GM12878 (cell line): ENCODE measurements at places on chromosomes 2 and 18. TPM values are rescaled to one million over a fixed set of nuclear protein-coding genes. Genes with fewer than 3 reads are reported as not detected.

GRCh38 chr2:235763816-235764215, 270.0 kb downstream of the AGAP1 start:
- no peak overlapping the region for H3K27ac ChIP-seq
- no peaks in the 10 kb centered on the region for H3K36me3 ChIP-seq
- H3K27me3 ChIP-seq = no peaks in the 10 kb centered on the region
- DNase-seq = no peak

Gene UPP2
- not detected in 2 replicates for total RNA-seq

GRCh38 chr2:142174176-142174575, 43.4 kb upstream of the LRP1B start:
- H3K27ac ChIP-seq = no peak overlapping the region
- no peaks in the 10 kb centered on the region for H3K27me3 ChIP-seq
- no peak overlapping the region for H3K4me3 ChIP-seq
- no peak for DNase-seq
- H3K36me3 ChIP-seq = no peaks in the 10 kb centered on the region
- no peaks in the 10 kb centered on the region for H3K4me1 ChIP-seq

Gene GPAT2
- total RNA-seq = not detected in 2 replicates

GRCh38 chr2:240576436-240577205, 8.3 kb downstream of the RNPEPL1 start:
- peaks cover 25% of the 10 kb centered on the region for H3K4me1 ChIP-seq
- peaks cover 7% of the 10 kb centered on the region for H3K36me3 ChIP-seq

DNA sequence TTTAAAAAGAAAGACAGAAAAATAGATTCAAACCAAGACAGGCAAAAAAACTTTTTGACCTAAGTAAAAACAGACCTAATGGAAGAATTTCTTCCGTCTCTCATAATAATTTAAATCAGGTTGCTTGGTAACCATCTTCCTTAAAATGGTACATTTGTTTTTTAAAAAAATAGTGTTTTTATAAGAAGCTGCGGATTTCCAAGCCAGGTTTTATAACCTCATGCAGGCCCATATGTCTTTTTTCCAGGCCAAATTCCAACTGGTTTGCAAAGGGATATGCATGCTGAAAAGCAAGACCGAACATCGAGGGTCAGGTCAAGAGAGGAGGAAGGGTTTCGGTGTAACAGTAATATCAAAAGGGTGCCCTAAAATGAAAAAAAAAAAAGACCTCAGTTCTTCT, 172.9 kb downstream of the MAIP1 start:
- no peaks in the 10 kb centered on the region for H3K27me3 ChIP-seq
- no peak for DNase-seq
- no peak overlapping the region for H3K27ac ChIP-seq
- no peaks in the 10 kb centered on the region for H3K4me1 ChIP-seq
- H3K36me3 ChIP-seq = no peaks in the 10 kb centered on the region; the same call in 1 of the 2 replicates
- no peak overlapping the region for H3K4me3 ChIP-seq

DNA sequence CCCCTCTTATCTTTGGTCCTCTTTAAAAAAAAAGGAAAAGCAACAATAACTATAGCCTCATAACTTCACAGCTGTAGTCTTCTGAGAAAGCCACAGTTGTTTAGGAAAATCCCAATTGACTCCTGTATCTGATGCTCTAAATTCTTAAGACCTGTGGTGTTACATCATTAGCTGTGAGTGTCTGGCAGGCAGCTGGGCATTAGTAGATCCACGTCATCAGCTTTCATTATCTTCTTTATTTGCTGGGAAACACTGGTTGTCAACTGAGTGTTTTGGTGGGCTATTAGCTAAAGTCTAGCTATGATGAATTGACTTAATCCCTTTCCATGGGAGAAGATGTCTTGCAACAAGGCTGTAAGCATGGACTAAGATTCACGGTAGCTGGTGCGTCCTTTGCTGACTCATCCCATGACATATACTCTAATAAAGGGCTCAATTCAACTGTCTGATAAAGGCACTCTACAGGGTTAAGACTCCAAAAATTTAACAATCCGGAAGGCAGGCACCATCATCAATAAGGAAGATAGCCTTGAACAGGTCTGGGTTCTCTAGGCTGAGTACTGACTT, 517.2 kb downstream of the PLCL1 start:
- DNase-seq = no peak
- no peak overlapping the region for H3K27ac ChIP-seq
- no peaks in the 10 kb centered on the region for H3K36me3 ChIP-seq
- H3K4me3 ChIP-seq = no peak overlapping the region
- no peaks in the 10 kb centered on the region for H3K4me1 ChIP-seq

- H3K4me1 ChIP-seq = no peaks in the 10 kb centered on the region
- H3K4me3 ChIP-seq = no peak overlapping the region
- no peaks in the 10 kb centered on the region for H3K36me3 ChIP-seq
- H3K27ac ChIP-seq = no peak overlapping the region
- no peak for DNase-seq
- no peaks in the 10 kb centered on the region for H3K27me3 ChIP-seq
Observed at GRCh38 chr2:177816766-177817165, 255.8 kb downstream of the PDE11A start.

DNA sequence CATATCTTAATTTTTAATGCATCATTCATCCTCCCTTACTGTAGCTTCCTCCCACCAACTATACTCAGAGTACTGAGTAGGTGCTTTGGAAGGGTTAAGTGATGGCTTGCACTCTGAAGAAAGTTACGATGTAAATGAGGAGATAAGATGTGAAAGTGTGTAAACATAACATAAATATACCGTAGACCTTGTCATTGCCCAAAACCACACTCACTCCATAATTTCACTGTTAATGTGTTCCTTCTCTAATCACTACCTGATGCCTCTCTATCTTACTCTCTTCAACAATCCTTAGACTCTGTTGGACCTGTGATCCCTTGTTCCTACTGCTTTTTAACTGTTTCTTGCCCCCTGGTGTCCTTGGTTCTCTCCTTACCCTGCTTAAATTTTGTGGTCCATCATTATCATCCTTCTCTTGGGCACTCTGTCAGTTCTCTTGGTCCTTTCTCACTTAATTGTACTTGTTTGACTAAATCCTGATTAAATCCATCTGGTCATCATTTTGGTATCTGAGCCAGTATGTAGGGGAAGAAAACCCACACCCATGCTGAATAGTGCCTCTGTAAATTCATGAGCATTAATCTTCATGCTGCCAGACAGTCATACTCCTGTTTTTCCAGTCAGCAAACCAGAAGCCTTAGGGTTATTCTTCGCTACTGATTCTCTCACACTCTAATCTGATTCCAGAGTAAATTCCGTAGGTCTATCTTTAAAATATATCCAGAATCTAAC, 45.0 kb downstream of the PMS1 start:
- H3K27ac ChIP-seq = no peak overlapping the region
- no peaks in the 10 kb centered on the region for H3K27me3 ChIP-seq
- no peak for DNase-seq
- peaks cover 2% of the 10 kb centered on the region; the same call in 1 of the 2 replicates for H3K36me3 ChIP-seq
- H3K4me3 ChIP-seq = no peak overlapping the region

DNA sequence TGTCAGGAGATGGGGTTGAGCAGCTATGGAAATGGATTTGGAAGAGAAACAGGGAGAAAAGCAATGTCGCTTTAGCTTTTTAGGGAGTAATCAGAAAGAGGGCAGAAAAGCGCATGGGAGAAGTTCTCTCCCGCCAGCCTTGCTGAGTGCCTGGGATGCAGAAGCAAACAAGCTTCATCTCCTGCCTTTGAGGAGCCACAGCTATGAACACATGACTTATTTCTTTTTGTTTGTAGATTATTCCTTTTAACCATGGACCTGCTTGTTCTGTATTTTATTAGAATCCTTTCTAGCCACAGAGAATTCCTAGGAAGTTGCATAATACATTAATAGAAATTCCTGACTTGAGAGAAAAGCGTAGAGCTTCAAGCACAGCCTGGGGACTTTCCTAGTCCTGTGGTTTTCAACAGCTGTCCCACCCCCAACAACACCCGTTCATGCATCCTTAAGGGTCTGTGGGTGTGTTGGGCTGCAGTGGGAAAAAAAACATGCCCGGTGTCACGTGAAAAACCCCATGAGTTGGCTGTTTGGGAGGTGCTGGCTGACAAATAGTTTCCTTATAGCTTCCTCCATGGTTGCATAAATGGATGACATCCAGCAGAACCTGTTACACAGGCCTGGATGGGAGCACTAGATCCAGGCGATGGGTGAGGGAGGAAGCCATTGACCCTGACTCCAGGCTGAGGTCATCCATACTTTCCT, 14.9 kb downstream of the SLC9A4 start:
- no peaks in the 10 kb centered on the region; the same call in 1 of the 2 replicates for H3K27me3 ChIP-seq
- H3K4me1 ChIP-seq = no peaks in the 10 kb centered on the region
- no peaks in the 10 kb centered on the region for H3K36me3 ChIP-seq

DNA sequence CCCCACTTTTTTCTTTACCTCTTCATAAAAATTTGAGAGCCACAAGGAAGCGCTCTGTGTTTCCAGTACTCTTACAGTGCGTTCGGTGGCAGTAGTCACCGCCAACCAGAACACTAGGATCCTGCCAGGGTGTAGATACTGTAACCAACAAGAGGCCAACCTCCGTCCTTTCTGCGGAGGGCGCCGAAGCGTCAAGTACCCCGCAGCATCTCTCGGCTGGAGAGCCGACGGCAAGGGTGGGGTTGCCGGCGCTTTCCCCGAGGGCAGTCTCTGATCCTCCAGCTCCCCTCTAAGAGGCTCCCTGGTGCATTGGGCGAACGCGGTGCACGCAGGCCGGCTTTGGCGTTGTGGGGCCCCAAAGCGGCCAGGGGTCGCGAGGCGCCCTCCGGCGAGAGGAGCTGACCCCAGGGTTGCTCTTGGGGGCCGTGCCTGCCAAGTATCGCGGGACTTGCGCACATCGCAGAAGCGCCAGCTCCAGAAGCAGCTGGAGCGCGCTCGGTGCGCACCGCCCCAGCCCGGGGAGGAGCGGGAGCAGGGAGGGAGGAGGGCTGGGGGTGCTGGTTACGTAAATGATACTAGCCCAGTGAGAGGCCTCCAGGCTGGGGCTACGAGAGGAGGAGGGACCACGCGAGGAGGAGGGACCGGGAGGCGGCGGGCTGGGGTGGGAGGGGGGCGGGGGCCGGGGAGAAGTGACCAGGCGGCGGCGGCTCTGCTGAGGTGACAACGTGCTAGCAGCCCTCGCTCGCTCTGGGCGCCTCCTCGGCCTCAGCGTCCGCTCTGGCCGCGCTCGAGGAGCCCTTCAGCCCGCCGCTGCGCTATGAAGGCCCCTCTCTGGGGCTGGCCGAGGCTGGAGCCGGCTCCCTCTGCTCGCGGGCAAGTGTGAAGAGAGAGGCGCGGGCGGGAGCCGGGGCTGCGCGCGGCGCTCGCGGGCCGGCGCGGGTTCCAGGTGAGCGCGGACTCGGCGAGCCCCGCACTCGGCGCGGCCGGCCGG, at the start of gene GALNT13:
GALNT13 (plus strand) TSS at position 692 of the 991 bp plus-strand sequence.
- H3K27me3 ChIP-seq = no peaks in the 10 kb centered on the region
- no peak within 1 kb of the TSS for H3K27ac ChIP-seq
- no peaks in the 10 kb centered on the region for H3K4me1 ChIP-seq
- DNase-seq = no peak
- no peak within 1 kb of the TSS for H3K4me3 ChIP-seq

Gene SPEG
- total RNA-seq = 0.28 TPM in 1 of 2 replicates, not detected in the other

GRCh38 chr18:48441405-48441881, 32.3 kb upstream of the ZBTB7C start:
- H3K4me3 ChIP-seq = no peak overlapping the region
- H3K36me3 ChIP-seq = no peaks in the 10 kb centered on the region
- peaks cover 4% of the 10 kb centered on the region for H3K27me3 ChIP-seq
- no peak overlapping the region for H3K27ac ChIP-seq

Gene GNLY
- total RNA-seq = not detected in 2 replicates

DNA sequence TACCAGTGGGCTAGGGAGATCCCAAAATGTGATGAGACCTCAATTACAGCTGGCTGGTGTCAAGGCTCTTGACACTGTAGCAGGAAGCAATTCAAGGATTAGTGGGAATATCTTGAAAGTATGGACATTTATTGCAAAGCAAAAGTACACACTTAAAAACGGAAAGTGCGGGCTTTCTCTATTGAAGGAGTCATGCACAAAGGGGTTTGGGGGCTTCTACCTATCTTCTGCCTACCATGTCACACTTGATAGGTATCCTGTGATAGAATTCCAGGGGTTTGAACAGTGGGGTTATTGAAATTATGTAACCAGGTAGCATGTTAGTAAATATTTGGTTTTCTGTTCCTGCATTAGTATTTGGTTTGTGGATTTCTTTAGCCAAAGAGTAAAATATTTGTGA, 1652.1 kb upstream of the DDX18 start:
- no peak overlapping the region for H3K4me3 ChIP-seq
- H3K27ac ChIP-seq = no peak overlapping the region
- DNase-seq = no peak
- H3K4me1 ChIP-seq = no peaks in the 10 kb centered on the region

GRCh38 chr18:28791101-28791500, 614.2 kb upstream of the CDH2 start:
- H3K36me3 ChIP-seq = no peaks in the 10 kb centered on the region
- H3K4me1 ChIP-seq = no peaks in the 10 kb centered on the region
- H3K27ac ChIP-seq = no peak overlapping the region
- H3K4me3 ChIP-seq = no peak overlapping the region
- DNase-seq = no peak

GRCh38 chr18:24128700-24129099, 10.2 kb upstream of the CABYR start:
- no peak overlapping the region for H3K4me3 ChIP-seq
- H3K36me3 ChIP-seq = no peaks in the 10 kb centered on the region; the same call in 1 of the 2 replicates
- H3K27ac ChIP-seq = no peak overlapping the region
- H3K4me1 ChIP-seq = no peaks in the 10 kb centered on the region
- no peak for DNase-seq

DNA sequence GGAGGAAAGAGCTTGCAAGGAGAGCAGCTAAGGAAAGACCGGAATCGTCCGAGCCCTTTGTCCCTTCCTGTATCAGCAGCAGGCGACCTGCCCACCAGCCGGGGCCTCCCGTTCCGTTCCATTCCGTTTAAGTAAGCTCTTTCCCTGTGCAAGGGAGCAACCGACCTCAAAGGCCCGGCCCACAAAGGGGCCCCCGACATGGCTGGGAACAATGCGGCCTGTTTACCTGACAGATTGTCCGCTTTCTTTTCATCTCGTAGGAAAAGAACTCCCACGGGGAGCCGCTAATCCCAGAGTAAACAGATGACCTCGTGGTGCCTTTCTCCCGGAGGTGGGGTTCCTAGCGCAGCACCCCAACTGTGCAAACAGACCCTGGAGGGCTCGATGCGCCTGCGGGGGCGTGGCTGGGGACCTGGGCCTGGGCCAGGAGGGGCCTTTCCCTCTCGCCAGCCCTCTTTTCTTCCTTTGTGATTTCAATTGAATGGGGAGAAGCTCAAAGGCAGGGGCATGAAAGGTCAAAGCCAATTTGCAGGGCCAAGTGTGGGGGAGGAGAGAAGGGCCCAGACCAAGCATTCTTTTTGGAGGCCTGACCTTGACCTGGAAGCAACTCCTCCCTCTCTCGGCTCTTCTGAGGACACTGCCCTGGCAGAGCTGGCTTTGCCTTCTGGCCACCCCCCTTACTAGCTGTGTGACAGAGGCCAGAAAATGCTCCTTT, 120.2 kb downstream of the INHBB start:
- no peaks in the 10 kb centered on the region for H3K36me3 ChIP-seq
- H3K4me3 ChIP-seq = no peak overlapping the region
- no peaks in the 10 kb centered on the region; the same call in 1 of the 2 replicates for H3K27me3 ChIP-seq

Gene TFCP2L1
- 0.21 TPM in 2 replicates for total RNA-seq
